Urothelium cell line (cell line): ENCODE measurements at places on chromosomes 12 and 14.

GRCh38 chr14:36268121-36268520, 52.3 kb downstream of the MBIP start:
- DNase-seq, result no peak

DNA sequence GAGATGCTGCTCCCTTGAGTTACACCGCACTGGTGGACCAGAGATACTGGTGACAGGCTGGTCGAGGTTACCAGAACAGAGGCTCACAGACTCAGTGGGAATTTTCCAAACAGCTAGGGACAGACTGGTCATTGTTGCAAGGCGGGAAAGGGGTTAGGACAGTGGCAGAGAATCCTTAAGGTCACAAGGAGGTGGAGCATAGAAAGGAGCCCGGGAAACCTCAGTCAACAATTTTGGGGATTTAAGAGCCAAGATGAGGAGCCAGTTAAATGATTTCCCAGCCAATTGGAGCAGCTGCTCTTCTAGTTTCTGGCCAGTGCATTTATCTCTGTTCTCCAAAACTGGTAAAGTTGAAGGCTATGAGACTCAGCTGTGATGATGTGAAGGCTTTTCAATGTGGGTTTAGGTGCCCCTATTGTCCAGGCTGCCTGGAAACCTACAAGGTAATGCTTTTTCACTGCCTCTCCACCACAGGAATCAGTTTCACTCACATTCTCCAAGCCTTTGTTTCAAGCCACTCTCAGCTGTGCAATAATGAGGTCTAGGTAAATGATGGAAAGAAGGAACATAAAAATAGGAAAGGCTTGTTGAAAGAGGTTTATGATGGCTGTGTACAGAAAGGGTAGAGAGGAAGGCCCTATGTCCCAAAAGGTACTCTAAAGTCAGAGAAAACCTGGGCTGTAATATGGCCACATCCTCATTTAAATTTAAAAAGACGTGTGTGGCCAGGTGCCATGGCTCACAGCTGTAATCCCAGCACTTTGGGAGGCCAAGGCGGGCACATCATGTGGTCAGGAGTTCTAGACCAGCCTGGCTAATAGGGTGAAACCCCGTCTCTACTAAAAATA, 7.0 kb upstream of the TNS2 start:
- DNase-seq, result no peak

DNA sequence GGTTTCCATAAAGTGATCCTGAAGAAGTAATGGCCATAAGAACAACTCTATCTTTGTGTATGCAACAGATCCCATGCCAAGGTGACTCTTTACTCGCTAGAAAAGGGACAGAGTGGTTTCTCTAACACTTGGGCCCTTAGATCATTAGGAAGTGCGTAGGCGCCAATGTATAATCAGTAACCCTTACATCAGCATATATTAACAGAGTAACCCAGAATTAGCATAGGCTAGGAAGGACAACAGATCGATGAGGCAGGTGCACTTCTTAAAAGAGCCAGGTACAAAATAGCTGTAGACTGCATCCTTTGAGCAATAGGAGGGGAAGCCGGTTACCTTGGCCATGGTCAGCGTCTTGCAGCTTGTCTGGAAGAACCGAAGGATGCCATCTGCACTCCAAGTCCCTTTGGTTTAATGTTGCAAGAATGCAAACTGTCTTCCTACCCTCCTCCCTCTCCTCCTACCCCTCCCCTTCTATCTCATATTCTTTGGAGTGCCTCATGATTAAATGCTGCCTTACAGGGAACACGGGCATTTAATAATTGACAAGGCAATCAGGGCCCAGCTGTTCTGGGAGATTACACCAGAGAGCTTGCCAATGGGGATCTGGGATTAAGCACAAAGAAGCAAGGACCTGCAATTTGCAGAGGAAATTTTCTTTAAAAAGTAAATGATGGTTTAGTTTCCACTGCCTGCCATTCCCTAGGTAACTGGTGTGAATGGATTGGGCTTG, 8.0 kb downstream of the GSG1 start:
- DNase-seq, result no peak

DNA sequence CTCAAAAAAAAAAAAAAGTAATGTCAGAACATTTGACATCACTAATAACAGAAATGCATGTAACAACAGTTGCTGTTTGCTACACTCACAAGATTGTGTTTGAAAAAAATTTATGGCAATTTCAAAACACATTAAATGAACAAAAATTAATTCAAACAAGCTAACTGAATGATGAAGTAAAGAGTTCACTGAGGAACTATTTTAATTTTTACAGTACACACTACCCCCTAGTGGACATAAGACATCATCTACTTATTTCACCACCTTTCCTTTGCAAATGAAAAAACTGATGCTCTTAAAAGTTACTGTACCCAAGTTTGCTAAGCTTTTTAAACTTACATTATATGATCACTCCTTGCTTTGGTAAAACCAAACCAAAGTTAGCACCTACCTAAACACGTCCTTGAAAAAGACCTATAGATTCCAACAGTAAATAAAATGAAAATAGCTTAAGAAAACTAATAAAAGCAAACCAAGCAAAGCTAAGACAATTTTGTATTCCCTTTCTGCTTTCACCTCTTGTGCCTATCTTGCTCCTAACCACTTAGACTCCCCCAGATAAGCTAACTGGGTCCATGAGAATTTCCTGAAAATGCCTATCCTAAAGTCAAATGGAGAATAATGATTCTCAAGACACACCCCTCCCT, 22.2 kb downstream of the UBE2N start:
- peak; percentile 10 for DNase-seq

DNA sequence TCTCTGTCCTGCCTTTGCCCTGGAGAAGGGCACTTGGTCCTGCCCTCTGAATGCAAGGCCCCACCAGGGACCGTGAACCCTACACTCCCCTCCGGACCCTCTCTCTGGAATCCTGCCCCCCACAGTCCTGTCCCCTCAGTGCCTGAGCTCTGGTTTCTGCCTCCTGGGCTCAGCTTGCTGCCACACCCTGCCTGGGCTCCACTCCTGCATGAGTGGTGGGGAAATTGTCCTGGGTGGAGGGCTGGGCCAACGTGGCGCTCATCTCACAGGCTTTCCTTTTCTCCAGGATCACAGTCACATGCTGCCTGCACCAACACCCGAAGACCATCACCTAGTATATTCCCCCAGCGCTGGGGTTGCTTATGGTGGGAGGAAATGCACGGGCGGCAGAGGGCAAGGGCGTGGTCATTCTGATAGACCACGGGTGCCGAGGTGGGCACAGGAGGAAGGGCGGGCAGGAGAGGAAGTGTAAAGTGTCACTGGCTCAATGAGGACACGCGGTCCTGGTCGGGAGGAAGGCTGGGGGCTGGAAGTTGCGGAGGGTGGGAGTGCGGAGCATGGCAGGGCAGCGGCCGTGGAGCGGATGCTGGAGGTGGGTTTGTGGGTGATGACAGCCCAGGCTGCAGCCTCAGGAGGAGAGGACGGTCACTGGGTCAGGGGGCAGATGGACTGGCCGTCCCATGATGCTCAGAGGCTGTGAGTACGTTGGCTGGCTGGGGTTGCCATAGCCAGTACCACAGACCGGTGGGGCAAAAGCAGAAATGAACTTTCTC, 99.5 kb downstream of the KIF26A start:
- no peak for DNase-seq

GRCh38 chr14:20631880-20632389, 9.6 kb downstream of the OR6S1 start:
- DNase-seq, result peak; percentile 83

- no peak for DNase-seq
These were observed 131.2 kb downstream of the CRADD start for GRCh38 chr12:93808169-93808899.

DNA sequence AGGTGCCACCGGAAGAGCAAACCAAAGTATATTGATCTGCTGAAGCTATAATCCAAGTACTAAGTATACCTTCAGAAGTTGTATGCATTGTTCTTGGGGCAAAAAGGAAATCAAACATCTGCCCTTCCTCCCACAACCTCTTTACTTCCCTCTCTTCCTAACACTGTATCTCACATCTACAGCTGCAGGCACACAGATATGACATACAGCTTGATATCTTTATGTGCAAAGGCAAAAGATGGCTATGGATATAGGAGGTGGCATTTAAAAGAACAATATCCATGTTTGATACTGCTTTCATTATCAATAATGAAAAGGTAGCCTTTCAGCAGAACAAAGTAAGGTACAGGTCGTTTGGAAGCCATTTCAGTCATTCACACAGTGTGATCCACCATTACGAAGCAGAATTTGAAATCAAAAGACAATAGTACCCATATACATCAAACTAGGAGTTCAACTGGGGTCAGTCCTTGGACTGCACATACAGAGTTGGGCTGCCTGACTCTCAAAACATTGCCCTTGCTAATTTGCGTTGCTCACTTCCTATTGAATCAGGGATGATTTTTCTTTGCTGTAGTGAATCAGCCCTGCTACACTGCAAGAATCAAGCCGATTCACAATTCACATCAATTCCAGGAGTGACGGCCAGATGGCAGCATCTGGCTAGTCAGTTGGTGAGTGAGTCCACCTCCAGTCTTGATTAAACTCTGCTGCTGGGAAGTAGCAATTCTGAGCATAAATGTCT, 8.9 kb downstream of the ANG start:
- DNase-seq, result peak; percentile 74

DNA sequence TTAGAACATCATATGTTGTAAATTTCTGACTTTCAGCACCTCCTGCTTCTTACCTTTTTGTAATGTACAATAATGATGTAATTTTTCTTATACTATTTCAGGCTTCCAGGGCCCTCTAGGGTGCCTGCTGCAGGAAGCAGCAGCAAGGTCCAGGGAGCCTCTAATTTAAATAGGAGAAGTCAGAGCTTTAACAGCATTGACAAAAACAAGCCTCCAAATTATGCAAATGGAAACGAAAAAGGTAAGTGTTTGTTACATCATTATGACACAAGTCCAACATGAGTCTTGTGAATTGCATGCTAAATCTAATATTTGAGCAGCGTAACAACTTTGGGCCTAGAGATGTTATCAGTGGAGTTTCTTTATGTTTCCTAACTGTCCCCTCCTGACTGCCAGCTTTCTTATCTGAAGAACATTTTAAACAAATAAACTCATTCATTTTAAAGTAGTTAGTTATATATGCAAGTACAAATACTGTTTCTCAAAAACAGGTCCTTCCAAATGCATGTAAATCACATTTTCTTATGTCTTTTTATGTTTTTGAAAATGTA, 167.6 kb downstream of the NAV3 start:
- no peak for DNase-seq

DNA sequence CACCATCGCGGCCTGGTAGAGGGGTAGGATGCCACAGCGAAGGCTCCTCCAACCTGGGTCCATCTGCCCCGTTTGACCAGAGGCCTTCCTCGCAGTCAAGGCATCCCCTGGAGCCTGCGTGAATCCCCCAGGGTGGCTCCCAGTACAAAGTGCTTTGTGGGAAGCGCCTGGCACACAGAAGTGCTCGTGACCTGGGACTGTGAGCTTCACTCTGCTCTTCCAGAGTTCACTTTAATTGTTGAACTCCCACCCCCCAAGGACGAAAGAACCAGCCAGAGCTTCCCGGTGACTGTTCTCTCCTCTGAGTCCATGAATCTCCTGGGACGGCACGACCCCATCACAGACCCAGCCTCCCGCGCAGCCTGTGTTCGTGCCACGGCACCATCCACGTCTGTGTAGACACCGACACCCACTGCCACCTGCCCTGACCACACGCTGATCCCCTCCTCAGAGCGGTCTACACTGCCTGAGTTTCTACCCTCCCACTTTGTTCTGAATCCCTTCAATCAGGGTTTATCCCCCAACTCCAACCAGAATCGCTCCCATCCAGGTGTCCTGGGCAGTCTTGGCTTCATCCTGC, 15.9 kb downstream of the P2RX2 start:
- no peak for DNase-seq

DNA sequence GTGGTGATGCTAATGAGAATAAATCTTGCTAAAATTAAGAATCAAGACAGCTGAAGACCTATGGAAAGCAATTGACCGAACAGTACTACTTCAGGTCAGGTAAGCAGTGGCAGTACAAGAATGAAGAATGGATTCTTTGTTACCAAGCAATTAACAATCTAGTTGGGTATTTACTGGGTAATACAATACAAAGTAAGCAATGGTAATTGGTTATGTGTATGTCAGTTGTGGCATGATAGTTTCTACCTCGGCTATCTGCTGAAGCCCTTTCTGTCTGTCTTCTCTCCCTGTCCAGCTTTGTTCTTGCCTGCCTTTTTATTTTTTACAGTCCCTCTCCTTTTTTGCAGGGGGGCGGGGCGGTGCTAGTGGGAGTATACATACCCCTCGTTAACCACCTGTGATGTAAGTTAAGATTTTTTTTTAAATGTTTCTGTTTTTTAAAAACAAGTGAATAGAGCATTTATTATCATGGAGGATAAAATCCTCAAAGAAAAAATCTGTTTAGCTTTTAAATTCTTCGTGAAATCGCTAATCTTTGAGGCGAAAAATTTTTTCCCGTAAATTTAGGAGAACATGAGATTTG, 75.9 kb downstream of the RCOR1 start:
- DNase-seq, result no peak

- DNase-seq, result no peak
These were observed 107.7 kb upstream of the LRFN5 start for GRCh38 chr14:41498959-41499358.

GRCh38 chr12:52831251-52831650, 2.9 kb downstream of the KRT79 start:
- no peak for DNase-seq

GRCh38 chr14:77014004-77014604, 14.4 kb downstream of the IRF2BPL start:
- peak; percentile 43 for DNase-seq

DNA sequence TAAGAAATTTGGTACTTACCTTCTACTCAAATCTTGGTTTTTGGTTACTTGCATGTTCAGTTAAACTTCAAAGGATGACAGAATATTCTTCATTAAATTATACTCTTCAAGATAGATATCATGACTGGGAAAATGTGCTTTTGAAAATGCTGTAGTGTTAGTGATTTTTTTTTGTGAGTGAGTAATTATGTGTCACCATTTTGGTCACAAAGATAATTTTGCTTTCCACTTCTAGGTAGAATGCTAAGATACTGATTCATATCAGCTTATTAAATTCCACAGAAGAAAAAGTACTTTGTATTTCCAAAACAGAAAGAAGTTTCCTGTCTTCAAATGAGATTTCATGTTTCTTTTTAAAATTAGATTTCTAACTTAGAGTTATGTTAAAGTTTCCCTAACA, 61.2 kb downstream of the ATXN7L3B start:
- DNase-seq, result no peak

DNA sequence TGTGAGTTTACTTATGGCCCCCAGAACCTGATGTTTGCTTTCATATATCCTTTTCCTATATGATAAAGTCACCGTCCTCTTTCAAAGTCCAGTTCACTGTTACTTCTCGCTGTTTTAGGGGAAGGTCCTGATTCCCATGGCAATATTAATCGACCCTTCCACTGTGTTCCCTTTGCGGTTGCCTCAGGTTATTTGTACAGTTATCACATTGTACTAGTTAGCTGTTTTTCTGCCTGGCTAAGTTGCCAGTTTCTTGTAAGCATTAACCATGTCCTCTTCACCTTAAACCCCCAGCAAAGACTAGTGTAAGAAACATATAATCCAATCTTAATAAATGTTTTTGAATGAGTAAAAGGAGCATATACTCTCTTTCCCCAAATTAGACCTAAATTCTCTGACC, 115.0 kb upstream of the PPFIA2 start:
- no peak for DNase-seq

DNA sequence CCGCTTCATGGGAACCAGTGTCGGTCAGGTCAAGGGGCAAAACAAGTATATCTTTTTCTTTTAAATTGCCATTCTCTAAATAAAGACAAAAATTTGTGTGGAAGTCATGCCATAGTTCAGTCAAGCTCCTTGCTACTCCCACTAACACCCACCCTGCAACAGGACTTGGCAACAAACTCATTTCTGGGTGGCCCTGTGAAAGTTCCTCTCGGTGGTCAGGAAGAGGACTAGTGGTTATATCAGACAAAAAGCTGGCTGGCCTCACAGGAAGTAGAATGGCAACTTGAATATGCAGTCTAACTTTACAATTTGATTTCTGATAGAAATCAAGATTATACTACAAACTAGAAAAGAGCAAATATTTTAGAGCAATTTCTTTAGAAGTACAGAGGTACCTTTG, 11.2 kb downstream of the DHRS7 start:
- DNase-seq, result no peak
